GM12891 (cell line): ENCODE measurements at places on chromosomes 3 and 15.

DNA sequence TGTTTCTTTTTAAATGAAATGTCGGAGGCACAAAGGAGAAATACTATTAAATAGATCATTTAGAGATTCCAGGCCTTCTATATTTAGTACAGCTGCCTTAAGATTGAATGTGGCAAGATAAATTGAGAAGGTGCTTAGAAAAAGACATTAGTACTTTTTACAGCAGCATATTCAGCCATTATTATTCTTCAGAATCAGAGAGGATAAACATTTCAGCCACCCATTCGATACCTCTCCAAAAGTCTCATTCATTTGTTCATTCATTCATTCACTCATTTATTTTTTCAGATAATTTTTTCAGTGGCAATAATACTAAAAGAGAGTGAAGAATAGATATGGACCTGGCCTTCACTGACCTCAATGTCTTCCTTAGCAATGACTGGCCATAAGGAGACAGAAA, 347.0 kb downstream of the GRM7 start:
- no peak for DNase-seq

DNA sequence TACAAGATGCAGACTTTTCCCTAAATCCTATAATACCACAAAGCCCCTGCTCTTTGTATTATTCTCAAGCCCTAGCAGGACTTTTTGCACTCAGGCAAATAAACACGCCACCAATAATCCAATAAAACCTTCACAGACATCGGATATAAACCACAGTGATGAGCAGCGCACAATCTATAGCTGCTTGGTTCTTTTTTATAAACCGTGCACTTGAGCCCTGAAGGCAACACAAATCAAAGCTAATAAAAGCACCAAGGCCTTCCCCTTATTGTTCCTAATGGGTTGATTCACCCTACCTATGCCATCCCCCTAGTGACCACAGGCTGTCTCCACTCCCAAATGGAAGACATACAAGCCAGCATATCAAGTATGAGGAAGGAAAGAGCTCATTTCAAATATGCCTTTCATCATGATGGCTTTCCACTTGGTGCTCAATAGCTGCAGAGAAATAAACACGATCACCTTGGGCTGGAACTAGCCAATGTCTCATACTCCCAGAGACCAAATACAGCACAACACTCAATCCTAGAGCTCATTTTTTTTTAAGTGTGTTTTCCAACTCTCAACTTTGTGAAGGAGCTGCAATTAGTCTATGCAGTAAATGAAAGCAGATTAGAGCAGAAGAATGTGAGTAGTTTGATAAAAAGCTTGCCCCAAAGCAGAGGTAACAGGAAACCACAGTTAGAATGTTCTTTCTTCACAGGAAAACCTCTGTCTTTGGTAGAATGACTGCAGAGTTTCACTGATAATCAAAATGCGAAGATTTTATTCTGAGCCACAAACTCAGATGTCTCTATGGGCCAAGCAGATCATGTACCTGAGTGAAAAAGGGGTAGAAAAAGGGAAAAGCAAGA, 573.9 kb downstream of the AGBL1 start:
- no peak for DNase-seq

DNA sequence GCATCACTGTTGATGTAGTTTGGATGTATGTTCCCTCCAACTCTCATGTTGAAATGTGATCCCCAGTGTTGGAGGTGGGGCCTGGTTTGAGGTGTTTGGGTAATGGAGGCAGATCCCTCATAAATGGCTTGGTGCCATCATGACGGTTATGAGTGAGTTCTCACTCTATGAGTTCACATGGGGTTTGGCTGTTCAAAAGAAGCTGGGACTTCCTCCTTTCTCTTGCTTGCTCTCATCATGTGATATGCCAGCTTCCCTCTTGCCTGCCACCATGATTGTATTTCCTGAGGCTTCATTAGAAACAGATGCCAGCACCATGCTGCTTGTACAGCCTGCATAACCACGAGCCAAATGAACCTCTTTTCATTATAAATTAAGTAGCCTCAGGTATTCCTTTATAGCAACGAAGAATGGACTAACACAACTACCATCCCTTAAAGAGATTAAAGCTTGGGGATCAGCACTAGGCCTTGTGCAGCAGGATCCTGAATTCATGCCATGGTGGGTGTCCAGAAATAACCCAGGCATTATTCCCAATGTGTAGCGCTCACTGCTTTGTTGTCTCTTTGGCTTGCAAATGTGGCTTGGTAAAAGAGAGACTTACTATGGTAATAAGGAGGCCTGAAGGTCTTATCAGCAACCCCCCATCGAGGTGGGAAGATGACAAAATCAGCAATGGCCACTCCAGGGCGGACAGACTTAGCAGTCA, 41.9 kb downstream of the NDUFB4 start:
- no peak for DNase-seq

DNA sequence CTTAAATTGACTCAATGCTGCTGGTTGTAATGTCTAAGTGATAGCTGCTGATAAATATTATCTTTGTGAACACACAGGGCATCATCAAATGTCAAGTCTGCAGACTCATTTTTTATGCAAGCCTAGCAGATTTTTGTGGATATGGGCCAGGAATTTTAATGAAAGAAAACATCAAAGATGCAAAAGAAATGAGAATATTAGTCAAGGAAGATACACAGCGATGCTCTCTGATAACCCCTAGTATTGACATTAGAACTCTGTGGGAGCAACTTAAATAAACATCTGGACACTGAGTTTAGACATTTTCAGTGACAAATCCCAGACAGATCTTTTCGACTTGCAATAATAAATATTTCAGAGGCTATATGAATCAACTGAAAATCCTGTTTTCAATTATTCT, 28.3 kb downstream of the POLR2M start:
- DNase-seq, result no peak

- no peak for DNase-seq
Observed at GRCh38 chr3:18761530-18761929, 336.4 kb upstream of the SATB1 start.

GRCh38 chr3:55180161-55180560, 252.3 kb upstream of the LRTM1 start:
- DNase-seq, result no peak

GRCh38 chr3:52054661-52055511, 1.5 kb downstream of the DUSP7 start:
- no peak for DNase-seq

GRCh38 chr3:191696348-191696747, 235.4 kb downstream of the PYDC2 start:
- DNase-seq, result no peak
